ENCODE measurements at places on chromosomes 1 and 21.

DNA sequence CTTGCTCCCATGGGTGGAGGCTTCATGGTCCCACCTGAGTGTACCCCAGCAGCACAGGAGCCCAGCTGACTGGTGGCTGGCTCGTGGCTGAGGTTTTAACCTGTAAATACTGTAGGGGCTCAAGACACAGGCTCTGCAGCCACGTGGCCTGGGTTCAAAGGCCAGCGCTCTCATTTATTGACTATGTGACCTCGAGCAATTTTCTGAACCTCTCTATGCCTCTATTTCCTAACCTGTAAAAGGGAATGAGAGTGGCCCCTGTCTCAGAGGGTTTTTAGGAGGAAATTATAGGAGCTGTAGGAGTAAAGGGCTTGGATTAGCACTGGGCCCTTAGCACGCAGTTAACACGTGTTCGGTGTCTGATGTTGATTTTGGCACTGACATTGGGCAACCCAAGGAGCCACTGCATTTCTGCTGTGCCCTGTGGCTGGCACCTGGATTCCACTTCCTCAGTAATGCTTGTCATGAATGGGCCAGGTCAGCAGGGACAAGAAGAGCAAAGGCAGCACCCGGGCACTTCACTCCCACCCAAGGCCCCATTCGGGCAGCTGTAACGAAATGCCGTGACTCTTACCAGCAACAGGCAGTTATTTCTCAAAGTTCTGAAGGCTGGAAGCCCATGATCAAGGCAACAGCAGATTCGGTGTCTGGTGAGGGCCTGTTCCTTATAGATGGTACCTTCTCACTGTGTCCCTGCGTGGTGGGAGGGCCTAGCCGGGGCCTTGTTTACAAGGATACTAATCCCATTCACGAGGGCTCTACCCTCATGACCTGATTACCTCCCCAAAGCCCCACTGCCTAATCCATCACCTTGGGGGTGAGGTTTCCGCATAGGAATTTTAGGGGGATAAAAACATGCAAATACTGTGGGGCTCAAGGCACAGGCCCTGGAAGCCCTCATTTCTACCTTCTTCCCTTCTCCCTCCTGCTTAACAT is 25.2 kb downstream of the ARHGEF10L start:
- no peak for DNase-seq

- no peak for DNase-seq
Observed at GRCh38 chr21:21213297-21213696, 215.1 kb downstream of the NCAM2 start.

DNA sequence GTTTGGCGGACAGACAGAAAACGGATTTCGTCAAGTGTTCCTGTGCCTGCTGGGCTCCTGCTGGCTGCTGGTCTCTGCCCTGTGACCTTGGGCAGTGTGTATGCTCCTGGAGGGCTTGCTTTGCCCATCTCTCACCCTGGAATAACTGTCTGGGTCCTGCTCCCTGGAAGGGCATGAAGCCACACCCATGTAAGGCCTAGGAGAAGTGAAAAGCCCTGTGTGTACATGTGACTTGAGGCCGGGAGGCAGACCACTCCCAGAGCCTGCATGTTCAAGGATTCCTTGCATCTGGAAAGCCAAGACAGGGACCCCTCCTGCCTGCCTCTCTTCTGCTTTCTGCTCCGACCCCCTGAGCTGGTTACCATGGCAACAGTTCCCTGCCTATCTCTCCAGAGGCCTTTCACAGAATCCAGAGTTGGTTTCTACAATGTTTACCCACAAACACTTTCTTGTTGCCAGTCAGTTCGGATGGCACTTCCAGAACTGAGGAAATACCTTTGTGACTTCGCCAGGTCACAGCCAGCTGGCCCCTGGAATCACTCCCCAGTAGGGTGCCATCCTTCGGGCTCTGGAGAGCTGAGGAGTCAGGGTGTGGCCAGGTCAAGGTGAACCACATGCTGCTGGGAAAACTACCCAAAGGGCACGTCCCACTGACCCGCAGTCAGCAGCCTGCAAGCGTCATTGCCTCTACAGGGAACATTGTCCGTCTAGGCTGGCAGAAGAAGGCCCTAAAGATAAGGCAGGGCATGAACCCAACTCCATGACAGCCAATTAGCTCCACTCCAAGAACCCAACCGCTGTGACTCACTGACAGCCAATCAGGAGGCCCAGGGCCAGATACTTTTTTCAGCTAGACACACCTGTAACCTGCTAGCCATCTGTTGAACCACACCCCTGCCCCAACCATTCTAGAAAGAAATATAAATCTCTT is 14.7 kb upstream of the GPR37L1 start:
- DNase-seq: no peak

DNA sequence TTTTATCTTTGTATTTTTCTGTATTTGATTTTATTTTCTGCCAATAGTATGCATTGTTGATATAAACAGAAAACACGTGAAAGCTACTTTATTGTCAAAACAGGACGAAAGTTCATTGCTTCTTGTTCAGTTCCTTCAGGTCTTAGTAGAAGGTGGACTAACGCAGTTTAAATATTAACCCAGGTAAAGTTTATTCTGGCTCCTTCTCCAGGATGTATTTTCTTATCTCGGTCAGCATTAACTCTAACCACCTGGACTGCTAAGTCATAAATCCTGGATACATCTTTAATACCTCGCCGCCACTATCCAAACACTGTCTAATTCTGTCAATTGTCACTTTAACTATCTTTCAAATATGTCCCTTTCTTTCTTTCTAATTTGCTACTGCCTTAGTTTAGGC is 5.7 kb upstream of the SOAT1 start:
- no peak for DNase-seq

GRCh38 chr1:86069757-86070145 is 86.8 kb downstream of the COL24A1 start:
- DNase-seq: no peak

GRCh38 chr1:39021426-39021825 is 4.7 kb upstream of the NDUFS5 start:
- no peak for DNase-seq

- DNase-seq: no peak
Observed at GRCh38 chr1:226111098-226111882, 48.8 kb downstream of the H3-3A start.

DNA sequence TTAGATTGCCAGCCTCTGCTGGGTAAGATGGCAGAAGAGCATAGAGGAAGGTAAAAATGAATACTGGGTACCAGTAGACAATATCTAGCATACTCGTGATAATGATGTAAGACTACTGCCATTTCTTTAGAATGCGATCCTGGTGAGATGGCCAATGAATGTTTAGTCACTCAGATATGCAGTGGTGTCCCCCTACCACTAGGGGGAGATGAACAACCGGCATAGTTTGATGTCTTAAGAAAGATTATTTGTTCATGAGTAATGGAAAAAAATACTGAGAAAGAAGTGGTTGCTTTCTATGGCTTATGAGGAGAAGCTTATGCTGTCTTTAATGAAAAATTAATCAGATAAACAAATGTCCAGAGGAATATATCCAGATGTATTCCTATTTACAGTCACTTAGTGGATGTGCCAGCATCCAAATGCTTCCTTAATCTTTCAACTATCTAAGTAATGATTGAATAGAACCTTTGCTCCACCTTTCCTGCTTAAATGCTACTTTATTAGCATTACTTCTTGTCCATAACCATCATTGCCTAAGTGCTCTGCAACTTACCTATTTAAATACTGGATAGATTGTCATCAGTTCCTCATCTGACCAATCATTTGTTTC is 256.6 kb downstream of the ST6GALNAC3 start:
- DNase-seq: peak; percentile 42

DNA sequence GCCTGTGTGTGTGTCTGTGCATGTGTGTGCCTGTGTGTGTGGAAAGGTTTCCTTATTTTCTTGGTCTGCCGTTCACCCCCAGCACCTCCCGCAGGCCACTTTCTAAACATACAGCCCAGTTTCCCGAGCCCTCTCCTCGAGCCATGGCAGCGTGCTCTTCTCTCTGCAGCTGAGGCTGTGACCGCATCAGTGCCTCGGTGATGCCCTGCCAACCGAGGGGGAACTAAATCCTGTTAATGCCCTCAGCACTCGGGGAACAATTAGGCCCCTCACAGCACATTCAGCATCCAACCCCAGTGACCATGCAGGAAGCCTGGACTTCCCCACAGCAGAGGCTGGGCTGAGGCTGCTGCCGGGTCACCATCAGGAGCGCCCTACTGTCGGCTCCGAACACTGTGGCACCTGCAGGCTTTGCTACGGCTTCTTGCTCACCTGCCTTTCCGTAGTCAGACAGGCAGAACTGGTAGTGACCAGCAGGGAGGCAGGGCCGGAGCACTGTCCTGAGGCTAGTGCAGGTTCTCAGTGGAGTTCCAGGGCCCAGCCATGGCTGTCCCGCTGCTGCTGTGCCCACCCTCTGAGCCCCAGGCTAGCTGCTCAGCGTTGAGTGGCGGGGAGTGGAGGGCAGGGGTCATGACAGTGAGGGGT is 8.1 kb downstream of the GPR137B start:
- no peak for DNase-seq

GRCh38 chr1:45995298-45995697 is 137.1 kb downstream of the PIK3R3 start:
- no peak for DNase-seq

DNA sequence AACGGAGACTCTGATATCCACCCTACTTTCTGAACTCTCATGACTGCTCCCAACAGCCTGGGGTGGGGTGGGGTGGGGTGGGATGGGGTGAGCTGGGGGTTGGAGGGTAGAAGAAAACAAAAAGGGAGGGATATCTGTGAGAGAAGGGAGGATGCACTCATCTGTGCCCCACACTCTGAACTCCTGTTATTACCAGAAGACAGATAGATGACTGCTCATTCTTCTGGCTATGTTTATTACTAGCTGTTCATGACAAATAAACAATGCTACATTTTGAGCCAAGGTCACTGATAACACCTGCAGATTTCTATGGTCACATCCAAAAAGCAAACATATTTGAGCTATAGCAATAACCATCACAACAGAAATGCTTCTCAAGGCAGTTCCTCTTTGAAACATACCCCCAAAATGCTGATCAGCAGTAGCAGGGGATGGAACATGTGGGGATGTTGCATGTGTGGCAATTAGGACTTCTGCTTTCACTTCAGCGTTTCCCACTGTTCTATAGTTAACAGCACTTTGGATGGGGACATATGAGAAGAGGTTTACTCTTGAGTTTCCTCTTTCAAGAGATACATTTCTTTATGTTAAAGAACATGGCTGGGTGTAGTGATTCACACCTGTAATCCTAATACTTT is 43.3 kb downstream of the GPR3 start:
- DNase-seq: no peak

DNA sequence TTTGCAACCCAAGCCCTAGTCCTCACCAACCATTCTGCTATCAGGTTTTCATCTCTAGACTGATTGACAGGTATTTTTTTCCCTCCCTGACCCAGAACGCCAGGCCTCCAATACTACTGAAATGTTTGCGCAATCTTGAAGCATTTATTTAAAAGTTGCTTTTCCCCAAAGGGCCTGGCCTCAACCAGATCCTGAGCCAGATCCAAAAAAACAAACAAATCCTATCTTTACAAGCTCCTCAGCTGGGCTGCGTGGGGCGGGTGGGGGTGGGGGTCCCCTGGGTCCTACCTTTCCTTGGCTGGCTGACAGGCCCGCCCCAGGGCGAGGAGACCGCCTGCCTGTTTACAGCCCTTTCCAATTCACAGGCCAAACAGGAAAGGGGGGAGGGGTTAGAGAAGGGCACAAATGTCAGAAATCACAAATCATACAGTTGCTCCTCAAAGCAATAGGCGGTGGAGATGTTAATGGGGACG is 98.8 kb downstream of the FOXD2 start:
- DNase-seq: no peak

GRCh38 chr1:236123563-236123962 is 18.8 kb upstream of the GPR137B start:
- no peak for DNase-seq

DNA sequence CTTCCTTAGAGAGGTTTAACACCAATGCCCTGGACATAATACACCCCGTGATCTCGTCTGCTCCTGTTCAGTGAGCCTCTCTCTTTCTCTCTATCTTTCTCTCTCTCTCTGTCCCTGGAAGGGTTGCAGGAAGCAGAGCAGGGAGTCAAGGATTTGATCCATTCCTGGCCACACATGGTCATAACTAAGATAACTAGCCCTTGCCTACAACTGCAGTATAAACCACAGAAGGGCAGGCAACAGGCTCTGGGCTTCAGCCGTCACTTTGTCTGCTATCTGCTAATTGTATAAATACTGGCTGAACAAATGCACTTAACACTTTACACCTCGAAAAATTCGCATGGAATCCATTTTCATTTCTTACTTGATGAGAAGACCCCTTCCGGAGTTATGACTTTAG is 357.5 kb upstream of the RUNX1 start:
- DNase-seq: no peak

DNA sequence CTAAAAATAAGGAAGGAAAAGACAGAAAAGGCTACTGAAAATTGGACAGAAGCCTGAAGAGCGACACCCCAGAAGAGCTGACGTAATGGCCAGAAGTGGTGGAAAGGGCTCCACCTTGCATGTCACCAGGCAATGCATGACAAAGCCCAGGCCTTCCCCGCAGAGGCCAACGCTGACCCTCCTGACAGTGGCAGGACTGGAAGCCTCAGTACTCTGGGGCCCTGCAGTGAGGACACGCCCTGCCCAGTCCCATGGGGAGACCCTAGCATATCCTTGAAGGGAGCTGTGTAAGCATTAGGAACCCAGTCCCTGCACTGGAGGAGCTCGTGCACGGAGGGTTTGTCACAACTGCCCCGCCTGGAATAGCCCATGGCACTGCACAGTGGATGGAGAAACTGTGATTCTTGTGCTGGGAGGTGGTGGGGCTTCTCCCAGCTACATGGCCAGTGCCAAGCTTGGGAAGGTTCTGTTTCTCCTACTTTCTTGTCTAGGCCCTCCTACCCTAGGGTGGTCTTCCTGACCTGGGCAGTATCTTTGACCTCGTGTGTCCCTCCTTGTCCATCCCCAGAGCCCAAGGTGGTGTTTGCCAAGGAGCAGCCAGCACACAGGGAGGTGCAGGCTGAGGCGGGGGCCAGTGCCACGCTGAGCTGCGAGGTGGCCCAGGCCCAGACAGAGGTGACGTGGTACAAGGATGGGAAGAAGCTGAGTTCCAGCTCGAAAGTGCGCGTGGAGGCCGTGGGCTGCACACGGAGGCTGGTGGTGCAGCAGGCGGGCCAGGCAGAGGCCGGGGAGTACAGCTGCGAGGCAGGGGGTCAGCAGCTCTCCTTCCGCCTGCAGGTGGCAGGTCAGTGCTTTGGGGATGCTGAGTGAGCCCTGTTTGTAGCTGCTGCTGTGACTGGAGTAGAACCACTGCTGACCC is 60.4 kb downstream of the OBSCN start:
- DNase-seq: no peak

DNA sequence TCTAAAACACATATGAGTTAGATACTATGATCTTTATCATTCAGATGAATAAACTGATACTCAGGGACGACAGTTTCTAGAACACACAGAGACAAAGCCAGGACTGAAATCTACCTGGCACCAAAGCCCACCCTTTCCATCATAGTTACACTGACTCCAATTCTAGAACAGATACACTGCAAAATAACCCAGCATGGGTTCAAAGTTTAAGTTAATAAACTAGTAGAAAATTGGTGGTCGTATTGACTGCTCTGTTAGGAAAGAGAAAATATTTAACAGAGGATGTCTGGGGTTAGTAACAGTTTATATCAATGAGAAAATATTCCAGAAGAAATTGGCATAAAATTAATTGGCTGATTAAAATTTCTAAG is 60.8 kb upstream of the BCL9 start:
- DNase-seq: no peak

Data from stimulated activated CD4-positive, alpha-beta T cell treated with anti-CD3 and anti-CD28 coated beads, Interleukin-4, amount 100 ng/mL, for 24 hours (primary cell).